ENCODE measurements at places on chromosomes 4 and X.

DNA sequence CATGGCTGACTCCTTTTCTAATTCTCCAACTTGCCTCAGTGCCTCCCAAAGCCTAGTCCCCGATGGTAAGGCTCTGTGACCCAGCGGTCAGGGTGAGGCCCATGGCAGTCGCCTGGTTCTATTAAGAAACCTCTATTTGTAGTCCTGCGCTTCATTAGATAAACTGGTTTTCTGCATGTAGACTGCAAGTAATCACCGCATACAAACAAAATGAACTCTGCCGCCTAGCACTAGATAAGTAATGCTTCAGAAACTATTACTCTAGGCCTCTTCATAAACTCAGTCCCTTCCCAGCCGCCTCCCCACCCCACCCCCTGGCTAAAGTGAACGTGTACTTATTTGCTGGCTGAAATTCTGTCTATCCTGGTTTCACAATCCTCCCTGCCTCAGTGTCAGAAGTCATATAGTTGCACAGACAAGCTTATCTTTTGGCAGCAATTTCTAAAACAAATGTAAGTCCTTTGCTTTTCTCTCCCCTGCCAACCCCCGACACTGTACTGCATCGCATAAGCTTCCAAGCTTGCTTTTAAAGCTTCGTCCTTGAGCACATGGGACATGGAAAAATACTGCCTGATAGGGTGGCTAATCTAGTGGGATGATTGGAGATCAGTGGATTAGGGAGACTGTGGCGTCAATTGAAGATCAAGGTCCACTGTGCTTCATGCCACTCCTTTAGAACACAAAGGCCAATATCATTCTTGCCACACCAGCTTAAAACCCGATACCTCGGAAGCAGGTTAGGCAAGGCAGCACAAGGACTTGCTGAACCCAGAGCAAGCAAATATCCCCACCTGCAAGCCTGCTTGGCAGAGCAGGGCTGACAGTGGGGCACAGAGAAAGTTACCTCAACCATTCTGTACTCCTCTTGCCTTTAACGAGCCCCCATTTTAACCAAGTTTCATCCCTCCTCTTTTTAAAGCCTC lies 125.8 kb downstream of the IRF2 start:
- no peak for DNase-seq

DNA sequence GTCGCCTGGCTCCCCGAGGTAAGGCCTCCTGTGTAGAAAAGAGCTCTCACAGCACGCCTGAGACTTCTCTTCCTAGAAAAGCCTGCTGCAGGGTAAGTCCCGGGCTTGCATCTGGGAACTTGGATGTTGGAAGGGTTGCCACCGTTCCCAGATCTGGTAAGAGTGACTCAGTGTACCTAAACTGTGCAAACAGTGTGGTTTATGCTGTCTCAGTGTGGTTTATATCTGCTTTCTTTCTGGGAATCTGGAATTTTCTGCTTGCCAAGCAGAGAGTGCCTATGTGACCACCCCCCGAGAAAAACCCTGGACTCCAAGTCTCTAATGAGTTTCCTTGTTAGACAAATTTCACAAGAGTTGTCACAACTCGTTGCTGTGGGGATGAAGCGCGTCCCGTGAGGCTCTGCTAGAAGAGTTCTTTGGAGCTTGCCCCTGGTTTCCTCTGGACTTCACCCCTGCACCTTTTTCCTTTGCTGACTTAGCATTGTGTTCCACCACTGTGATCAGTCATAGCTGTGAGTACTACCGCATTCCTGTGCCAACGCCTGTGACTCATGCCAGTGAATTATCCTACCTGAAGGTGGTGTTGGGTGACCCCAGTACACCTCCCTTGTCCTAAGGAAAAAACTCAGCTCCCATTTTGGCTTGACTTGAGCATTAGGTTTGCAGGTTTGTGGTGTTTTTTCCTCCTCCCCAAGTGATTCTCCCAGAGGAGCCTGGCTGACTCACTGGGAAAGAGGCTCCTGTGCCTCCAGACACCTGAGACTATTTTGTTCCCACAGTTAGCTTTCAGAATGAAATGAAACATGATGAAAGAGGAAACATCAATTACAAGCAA lies 14.5 kb downstream of the SLC2A9 start:
- DNase-seq, result no peak

GRCh38 chr4:156798438-156798837 lies 173.2 kb downstream of the PDGFC start:
- no peak for DNase-seq

DNA sequence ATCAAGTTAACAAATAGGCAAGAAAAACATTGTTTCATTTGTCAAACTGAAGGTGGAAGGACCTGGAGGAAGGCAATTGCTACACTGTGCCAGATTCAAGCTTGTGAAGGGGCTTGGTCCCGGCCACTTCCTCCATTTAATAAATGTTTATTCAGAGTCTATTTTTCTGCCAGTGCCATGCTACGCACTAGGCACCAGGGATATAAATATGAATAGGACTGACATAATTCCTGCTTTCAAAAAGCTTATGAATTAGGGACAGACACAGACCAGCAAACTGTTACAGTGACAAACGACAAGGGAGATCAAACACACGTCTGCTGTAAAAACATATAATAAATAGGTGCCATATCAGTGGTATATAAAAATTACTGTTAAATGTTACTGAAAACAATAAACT lies 571 bp downstream of the TLR6 start:
- DNase-seq, result no peak

- no peak for DNase-seq
Measured at GRCh38 chr4:185276036-185276435, 66.6 kb downstream of the SNX25 start.

- DNase-seq, result no peak
Measured at GRCh38 chrX:127558811-127559210, 493.4 kb downstream of the ACTRT1 start.

DNA sequence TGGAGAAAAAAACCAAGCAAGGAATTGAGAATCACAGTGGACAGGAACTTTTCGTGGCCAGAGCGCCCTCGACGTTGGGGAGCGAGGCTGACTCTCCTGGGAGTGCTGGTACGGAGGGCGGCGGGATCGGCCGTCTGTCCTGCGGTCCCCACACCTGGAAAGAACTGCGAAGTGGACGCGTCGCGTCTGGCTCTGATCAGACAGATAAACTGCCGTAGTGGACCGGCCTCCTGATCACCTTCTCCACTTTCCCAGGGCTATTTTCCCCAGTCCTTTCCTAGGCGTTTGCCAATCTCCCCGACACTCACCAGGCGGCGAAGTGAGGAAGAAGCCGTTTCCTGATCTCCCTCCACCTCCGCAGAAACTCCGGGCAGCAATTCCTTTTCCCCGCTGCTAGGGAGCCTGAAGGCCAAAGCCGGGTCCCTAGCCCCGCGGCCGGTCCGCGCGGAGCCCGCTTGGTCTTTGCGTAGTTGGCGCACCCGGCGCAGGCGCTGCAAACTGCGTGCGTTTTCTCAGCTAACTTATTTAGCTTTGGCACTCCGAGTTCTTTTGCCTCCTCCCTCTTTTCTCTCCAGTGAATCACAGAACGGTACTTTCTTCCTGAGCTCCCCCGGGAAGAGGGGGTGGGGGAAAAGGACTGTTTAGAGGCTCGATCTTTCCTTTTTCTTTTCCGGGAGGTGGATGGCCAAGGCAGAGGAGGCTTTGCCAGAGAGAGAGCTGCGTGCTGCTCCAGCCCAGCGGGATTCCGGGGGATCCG lies at the start of gene ARSJ:
Gene ARSJ, minus strand, starts transcription at position 500 of the 757 bp plus-strand sequence. CDS start 813 bp downstream, outside the sequence.
- peak; percentile 74 for DNase-seq

GRCh38 chrX:72100824-72101351 lies 30.8 kb downstream of the RTL5 start:
- DNase-seq, result no peak

DNA sequence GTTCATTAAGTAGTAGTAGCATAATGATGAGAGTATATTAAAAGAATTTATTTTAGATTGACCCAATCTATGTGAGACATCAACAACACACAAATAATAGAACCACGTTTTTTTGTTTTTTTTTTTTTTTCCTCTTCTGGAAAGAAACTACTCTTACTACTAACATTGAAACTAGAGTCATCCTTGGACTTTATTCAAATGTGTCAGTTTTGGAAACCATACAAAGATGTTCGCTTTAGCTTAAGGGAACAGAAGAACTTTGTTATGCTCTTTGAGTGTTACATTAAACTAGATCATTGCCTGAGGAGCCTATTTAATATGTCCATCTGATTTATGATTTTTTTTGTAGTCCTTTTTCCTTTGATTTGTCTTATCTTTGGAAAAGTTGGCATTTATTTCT lies 166.7 kb downstream of the RPA4 start:
- no peak for DNase-seq

DNA sequence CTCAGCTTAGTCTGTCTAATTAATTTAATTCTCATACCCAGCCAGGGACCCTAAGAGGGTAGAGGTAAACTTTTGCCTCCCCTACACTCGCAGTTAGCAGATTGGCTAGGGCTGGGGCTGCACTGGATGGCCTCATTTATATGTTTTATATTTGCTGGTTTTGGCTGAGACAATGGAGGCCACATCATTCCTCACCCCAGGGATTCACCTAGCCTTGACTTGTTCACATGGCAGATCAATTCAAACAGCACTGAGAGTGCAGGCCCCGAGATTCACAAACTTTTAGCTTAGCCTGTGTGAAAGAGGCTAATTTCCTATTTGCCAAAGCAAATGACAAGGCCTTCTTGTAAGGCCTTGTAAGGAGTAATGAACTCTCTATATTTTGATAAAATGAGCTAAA lies 844.4 kb downstream of the ARAP2 start:
- DNase-seq, result no peak

DNA sequence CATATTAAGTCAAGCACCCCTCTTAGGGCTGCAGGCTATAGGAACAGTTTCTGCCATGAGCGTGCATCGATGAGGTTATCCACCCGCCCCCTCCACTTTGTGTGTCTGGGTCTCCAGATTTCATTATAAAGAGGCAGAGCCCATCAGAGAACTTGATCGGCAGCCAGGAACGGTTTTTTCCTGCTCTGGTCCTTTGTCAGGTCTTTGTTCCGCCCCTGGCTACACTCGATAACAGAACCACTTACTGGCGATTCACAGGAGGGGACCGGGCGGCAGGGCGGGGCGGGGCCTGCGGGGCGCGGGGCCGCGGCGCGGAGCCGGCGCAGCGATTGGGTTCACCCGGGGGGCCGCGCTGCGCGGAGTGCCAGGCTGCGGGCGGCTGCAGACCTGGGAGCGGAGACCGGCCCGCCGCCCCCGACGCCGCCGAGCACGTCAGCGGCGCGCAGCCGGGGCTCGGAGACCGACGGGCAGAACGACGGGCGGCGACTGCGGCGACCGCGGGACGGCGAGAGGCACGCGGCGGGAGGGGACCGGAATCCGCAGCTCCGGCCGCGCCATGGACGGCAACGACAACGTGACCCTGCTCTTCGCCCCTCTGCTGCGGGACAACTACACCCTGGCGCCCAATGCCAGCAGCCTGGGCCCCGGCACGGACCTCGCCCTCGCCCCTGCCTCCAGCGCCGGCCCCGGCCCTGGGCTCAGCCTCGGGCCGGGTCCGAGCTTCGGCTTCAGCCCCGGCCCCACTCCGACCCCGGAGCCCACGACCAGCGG lies at the start of gene SLC10A4:
Gene SLC10A4, plus strand, starts transcription at position 338 of the 771 bp plus-strand sequence. Its CDS starts 219 bp downstream, at position 557.
- DNase-seq, result peak; percentile 63

DNA sequence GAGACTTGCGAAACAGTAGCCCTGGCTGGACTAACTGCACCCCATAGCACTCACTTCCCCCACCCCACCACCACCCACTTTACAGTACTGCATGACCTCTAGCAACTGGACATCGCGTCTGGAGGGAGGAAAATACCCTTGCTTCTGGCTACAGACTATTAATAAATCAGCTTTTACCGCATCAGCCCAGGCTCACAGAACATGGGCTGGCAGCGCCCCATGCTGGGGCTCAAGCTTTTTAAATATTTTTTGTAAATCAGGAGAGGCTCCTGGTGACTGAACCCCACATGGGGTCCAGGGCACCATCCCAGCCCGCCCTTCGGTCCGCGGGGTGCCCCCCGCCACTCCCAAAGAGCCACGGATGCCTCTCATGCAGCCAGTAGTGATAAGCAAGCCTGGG lies 2.7 kb downstream of the HS6ST2 start:
- no peak for DNase-seq

GRCh38 chr4:8277356-8278008 lies 7.9 kb downstream of the HTRA3 start:
- no peak for DNase-seq
